Stimulated activated CD4-positive, alpha-beta T cell treated with anti-CD3 and anti-CD28 coated beads, TNF-alpha, amount 100 ng/mL, for 24 hours (primary cell): ENCODE measurements at places on chromosomes 12 and 14.
A peak's percentile ranks its signal among the peaks of the same experiment; 100 is the strongest.

- DNase-seq, result no peak
These were observed 272.7 kb downstream of the AEBP2 start for GRCh38 chr12:19712041-19712440.

DNA sequence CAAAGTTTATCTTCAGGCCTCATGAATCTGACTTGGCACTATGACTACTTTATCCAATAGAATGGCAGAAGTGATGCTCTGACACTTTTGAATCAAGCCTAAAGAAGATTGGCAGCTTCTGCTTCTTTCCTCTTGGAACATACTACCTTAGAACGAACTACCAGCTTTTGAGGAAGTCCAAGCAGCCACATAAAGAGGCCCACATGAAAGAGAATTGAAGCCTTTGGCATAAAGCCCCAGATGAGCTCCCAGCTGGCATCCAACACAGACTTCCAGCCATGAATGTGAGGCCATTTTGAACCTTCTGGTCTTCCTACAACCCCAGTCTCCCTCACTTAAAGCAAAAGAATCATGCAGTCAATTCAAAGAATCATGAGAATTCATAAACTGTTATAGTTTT lies 65.8 kb downstream of the EEA1 start:
- no peak for DNase-seq

DNA sequence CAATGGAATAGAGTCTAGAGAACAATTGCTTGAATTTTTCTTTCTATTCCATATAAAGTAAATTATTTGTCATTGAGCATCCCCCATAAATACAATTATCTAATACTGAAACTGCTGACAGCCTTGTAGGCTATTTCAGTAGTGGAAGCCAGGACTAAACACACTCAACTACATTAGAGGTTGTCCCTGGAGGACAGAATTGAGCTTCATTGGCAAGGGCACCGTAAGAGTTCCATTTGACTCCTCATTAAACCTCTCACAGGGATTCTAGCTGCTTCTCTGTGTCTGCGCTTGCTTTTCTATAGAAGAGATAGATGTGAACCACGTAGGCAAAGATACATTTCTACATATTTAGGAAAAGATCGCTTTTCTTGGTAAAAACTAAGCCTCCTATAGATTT lies 3.5 kb upstream of the PTPRO start:
- no peak for DNase-seq

DNA sequence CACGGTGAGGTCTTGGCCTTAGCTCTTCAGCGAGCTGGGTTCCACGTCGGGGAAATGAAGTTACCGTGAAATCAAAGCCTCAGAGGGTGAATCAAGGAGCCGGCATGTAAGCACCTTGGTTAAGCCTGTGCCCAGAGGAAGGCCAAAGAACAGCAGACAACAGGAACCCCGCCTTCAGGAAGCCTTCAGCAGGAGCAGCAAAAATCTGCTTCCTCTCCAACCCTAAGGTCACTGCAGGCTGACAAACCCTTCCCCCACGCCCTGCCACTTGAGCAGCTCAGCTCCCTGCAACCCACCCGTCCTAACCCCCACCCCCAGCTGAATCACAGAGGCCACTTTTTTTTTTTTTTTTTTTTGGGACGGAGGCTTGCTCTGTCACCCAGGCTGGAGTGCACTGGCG lies 72.9 kb upstream of the LTA4H start:
- peak; percentile 17 for DNase-seq

- no peak for DNase-seq
These were observed 255.9 kb downstream of the MSRB3 start for GRCh38 chr12:65534238-65534841.

- no peak for DNase-seq
These were observed 113.5 kb downstream of the C12orf75 start for GRCh38 chr12:105443802-105444652.

GRCh38 chr12:4448943-4449850 lies 3.6 kb upstream of the FGF6 start:
- no peak for DNase-seq

DNA sequence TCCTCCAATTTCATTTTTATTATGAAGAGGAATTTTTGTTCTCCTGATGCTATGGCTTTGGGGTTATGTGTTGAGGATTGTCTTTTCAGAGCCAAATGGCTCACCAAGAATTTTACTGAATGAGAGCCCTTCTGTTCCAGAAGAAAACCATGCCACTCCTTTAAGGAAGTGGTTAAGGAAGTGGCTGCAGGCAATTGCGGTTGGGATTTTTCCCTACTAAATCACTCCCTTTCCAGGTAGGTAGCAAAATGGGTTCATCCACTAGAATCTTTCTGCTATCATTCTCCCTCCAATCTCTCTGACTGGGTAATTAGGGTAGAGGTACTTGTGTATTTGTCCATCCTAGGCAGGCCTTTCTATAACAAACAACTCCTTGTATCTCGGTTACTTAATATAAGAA lies 163.1 kb downstream of the TTC8 start:
- no peak for DNase-seq

GRCh38 chr14:92728759-92729364 lies 19.6 kb downstream of the LGMN start:
- DNase-seq, result no peak

GRCh38 chr12:126343321-126343720 lies 1278.1 kb downstream of the AACS start:
- no peak for DNase-seq

- no peak for DNase-seq
These were observed 78.4 kb downstream of the MOK start for GRCh38 chr14:102226356-102227125.

DNA sequence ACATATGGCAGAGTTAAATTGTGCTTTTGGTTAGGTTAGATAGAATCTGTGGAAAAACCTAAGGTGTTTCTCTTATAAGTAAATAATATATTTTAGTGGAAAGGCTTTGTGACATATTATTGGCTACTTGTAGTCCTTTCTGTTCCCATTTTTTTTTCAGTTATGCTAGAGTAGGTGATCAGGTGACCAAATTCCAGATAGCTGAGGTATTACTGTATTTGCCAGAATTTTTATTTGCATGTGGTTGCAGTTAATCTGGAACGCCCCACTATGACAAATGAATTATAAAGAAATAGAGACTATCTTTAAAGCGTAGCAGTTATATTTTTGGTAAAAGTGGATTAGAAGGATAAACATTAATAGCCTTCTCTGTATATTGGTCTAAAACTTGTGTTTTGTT lies 52.0 kb downstream of the ARHGAP5 start:
- DNase-seq, result no peak
